ENCODE measurements at places on chromosomes 5 and 9.

- no peak for DNase-seq
Observed at GRCh38 chr5:27701931-27702903, 663.8 kb upstream of the CDH9 start.

GRCh38 chr5:112528928-112529327 is 109.9 kb upstream of the EPB41L4A start:
- no peak for DNase-seq

- peak; percentile 11 for DNase-seq
Observed at GRCh38 chr5:172771439-172772111, 580 bp upstream of the DUSP1 start.

GRCh38 chr9:13186091-13186490 is 93.4 kb downstream of the MPDZ start:
- no peak for DNase-seq

DNA sequence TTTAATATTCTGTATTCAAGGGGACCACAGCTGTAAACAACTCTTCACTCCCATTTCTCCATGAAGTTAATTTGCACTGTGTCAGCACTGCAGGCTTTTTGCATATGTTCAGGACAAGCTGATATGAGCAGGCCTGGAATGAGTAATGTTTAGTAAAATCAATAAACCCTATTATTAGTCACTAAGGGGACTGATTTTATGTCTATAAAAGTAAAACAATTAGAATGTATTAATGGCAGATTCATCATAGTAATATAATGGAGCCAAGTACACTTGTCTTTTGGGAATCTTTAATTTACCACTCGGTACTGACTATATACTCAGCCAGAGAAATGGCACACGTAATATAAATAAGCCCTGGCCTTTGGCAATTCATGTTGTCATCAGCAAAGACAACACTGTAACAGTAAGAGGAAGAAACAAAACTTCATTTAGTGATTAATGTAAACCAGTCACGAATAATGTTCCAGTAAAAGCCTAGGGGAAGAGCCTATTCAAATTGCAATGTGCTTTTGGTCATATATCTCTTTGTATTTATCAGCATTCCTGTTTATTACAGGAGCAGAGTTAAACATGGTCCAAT is 111.6 kb downstream of the ZNF608 start:
- no peak for DNase-seq

- no peak for DNase-seq
Observed at GRCh38 chr5:67268231-67269021, 71.8 kb upstream of the CD180 start.

DNA sequence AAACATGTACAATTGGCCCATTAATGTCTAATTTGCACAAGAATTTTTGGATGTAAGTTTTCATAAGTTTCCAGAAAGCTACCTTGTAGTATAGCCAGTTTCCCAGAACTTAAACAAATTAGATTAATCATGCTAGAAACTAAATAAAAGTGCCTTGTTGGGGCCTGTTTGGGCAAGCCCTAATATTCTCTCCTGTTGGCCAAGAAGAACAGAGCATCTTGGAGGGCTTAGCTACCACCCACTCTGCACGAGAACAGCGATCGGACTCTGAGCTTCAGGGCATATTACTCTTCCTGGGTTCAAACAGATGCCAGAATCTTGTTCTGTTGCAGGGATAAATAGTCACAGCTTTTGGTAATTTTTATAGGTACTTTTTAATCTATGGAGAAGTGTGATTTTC is 88.2 kb downstream of the GAS1 start:
- DNase-seq = no peak

DNA sequence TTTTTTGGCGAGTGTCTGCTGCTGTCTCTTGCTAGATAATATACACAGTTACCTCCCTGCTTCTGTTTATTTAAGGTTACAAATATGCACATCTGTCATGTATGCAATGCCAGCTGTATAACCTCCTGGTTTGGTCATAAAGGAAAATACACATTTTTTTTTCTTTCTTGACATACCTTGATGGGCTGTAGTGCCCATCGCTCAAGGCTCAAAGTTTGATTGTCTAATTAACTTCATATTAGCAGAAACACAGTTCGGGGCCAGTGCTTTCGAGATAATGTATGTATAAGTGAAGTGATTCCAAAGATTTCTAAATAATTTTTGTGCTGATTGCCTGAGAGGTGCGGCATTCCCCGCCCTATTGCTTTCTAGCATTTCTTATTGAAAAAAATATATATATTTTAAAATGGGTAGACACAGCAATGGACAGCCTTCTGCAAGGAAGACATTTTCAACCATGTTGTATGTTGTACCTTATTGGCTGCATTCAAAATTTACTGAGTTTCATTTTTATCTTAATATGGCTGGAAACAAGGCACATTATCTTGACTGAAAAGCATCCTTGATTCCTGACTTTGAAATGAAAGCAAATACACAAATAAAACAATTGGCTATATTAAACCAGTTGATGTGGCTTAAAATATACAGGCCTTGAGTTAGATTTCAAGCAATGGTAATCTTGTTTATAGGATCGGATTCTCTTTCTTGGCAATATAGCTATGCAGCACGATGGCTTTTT is 206.2 kb downstream of the MEF2C start:
- no peak for DNase-seq

GRCh38 chr9:107867738-107868137 is 378.2 kb upstream of the KLF4 start:
- DNase-seq = no peak

GRCh38 chr5:149872351-149873040 is 72.1 kb downstream of the PDE6A start:
- no peak for DNase-seq

- DNase-seq = no peak
Observed at GRCh38 chr5:59358005-59358861, 535.3 kb downstream of the PDE4D start.

GRCh38 chr9:133735931-133736330 is 2.2 kb downstream of the SARDH start:
- DNase-seq = no peak

GRCh38 chr5:134902071-134902801 is 2.7 kb upstream of the PCBD2 start:
- no peak for DNase-seq

- DNase-seq = no peak
Observed at GRCh38 chr5:180806351-180807011, 3.9 kb upstream of the MGAT1 start.

- DNase-seq = no peak
Observed at GRCh38 chr5:124634228-124634739, 112.2 kb downstream of the ZNF608 start.

DNA sequence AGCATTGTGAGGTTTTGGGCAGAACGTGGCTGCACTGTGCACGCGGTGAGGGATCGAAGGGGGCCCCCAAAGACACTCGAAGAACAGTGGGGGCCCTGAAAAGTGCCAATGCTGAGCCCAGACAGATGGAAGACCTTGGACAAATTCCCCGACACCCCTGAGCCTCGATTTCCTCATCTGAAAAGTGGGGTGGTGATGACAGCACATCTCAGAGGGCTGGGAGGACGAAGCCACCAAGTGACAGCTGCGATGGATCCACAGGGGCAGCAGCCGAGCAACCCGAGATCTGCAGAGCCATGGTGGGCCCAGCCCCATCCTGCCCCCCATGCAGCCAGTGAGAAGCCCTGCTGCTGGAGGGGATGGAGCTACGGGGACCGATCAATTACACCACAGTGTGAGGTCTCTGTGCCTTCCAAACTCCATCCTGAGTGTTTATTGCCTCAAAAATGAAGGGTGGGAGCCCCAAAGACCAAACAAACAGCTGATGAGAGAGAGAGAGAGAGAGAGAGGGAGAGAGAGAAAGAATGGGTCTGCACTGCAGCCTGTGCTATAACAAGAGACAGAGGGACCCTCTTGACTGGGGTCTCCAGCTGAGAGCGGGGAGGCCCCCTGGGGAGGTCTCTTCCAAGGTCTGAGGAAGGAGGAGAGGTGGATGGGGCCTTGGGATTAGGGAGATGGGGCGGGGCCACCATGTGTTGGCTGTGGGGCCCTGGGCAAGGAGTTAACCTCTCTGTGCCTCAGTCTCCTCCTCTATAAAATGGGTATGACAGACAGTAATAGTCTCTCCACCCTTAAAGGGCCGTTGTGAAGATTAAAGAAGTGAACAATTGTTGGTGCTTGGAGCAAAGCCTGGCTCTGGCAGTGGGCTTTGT is 134.4 kb upstream of the IER5L start:
- DNase-seq = no peak

- no peak for DNase-seq
Observed at GRCh38 chr5:42927730-42928129, 112.4 kb downstream of the ANXA2R start.

DNA sequence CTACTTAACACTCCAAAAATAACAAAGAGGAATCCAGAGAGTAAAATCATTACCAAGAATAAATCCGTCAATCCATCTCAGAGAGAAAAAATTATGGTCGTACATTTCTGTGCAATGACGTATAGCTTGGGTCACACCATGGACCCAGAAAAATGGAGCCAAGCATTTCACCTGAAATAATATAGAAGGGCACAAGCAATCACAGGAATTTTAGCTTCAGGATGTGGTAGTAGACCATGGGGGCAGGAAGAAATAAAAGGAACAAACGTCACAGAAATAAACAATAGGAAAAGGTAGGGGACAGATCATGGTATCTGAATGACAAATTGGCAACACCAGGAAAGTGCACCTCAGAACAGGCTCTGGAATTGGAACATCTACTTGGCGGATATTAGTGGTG is 231.0 kb downstream of the PLK2 start:
- no peak for DNase-seq

DNA sequence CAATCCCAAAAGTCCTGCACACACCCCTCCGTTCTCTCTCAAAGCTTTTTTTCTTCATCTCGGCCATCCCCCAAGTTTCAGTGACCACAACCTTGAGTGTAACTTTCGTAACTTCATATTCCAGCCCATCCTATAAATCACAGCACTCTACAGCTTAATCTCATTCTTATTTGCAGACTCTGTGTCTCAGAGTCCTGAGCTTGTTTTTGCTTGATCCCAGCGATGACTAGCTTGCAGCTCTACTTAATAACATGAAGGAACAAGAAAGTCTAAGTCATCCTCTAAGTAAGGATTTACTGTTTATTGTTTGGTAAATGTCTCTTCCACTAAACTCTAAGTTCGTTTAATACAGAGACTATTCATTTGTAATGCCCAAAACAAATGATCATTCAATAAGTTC is 2.6 kb upstream of the SPDL1 start:
- no peak for DNase-seq

GRCh38 chr5:171582849-171583248 is 163.4 kb downstream of the FGF18 start:
- no peak for DNase-seq

GRCh38 chr5:63555874-63556273 is 406.4 kb downstream of the HTR1A start:
- DNase-seq = no peak

DNA sequence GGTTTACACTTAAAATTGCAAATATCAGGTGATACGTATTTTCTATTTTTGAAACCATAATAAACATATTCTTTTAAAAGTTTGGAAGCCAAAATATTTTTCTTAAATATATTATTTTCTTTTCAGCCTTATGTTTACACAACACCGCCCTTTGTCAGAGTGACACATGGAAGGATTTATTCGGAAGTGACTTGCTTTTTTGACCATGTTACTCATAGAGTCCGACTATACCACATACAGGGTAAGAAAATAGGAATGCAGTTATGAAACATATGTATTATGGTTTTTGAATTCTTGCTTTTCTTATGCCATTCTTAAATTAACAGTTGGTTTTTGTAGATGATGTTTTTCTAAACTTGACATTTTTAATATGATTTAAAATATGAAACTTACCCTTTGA is 133.9 kb downstream of the MAN2A1 start:
- no peak for DNase-seq

DNA sequence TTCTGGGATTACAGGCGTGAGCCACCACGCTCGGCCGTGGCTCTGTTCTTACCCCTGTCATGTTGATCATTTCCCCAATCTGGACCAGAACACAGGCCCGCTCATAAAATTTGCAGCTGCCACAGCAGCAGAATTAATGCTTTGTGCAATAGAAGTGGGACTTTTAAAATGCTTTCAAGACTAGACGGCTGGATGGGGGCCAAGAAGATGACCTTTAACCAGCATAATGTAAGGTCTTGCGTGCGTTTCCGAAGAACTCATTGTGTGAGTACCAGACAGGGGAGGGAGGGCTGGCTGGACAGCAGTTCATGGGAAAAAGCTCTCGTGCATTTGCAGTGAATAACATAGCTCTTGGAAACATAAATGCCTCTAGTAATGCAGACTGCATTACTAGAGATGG is 3.5 kb upstream of the WDR38 start:
- DNase-seq = no peak

GRCh38 chr5:65203746-65204145 is 278.0 kb downstream of the ADAMTS6 start:
- DNase-seq = no peak

GRCh38 chr5:83496626-83497025 is 25.1 kb downstream of the VCAN start:
- DNase-seq = no peak

GRCh38 chr9:111645806-111646205 is 14.7 kb downstream of the DNAJC25 start:
- no peak for DNase-seq

- DNase-seq = no peak
Observed at GRCh38 chr9:27489087-27489876, 34.8 kb upstream of the IFNK start.

GRCh38 chr5:123066016-123066415 is 23.0 kb upstream of the PRDM6 start:
- DNase-seq = no peak

DNA sequence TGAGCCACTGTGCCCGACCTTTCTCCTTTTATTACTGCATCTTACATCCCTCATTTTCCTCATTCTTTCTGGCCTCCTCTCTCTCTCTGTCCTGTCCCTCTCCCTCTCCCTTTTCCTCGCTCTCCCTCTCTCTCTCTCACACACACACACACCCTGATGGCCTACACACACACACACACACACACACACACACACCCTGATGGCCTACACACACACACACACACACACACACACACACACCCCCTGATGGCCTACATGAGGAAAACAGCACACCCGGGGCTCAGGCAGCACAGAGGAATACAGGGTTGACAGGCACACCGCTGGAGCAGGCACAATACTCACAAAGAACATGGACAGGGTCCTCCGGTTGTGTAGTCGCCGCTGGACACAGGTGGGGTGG is 3.8 kb upstream of the FCHSD1 start:
- DNase-seq = no peak

- no peak for DNase-seq
Observed at GRCh38 chr9:116432051-116432450, 255.1 kb upstream of the TRIM32 start.

DNA sequence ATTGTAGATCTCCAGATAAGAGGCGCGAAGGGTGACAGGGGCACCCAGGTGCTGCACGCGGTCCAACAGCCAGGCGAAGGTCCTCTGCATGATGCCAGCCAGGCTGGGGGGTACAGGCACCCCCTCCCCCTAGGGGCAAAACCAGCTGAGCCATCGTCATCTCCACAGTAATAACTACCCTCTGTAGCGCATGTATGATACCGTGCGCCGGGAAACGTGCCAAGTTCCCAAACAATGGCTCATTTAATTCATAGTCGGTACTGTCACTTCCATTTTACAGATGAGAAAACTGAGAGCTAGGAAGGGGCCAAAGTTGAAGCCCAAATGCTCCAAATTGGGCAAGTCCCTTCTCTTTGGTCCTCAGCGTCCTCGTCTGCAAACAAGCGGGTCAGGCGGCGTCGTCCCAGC is 1.5 kb downstream of the KIF12 start:
- DNase-seq = no peak
